ENCODE measurements at places on chromosomes 3 and 15.

DNA sequence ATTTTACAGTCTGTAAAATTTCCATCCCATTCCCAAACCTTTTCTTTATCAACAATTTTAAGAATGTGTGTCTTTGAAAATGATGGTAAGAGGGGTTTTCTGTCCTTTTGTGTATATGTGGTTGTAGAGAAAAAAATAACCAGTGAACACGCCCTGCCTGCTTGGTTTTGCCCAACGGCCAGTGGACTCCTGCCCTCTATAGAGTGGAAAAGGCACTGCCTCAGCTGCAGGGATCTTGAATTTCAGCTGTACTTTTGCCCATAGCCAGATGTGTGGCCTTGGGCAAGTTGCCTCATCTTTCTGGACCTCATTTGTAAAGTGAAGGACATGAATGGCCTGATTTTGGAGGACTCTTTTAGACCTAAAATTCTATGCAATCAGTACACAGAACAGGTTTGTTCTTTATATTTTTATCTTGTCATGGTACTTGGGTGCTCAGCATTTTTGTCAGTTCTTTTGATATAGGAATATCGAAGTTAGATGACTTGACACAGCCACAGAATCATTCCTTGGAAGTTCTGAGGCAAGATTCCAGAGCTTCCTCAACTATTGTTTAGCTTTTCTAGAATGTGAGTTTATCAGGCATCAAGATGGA lies 81.0 kb downstream of the CLDN11 start:
- peak; percentile 88 for DNase-seq

- DNase-seq, result no peak
Measured at GRCh38 chr15:48614051-48614450, 31.5 kb downstream of the FBN1 start.

GRCh38 chr15:85514413-85514812 lies 134.0 kb downstream of the AKAP13 start:
- DNase-seq, result no peak

- peak; percentile 98 for DNase-seq
Measured at GRCh38 chr15:63501256-63502089, 2.9 kb upstream of the USP3 start.

GRCh38 chr15:98330258-98330657 lies 318.1 kb upstream of the IGF1R start:
- DNase-seq, result no peak

- peak; percentile 63 for DNase-seq
Measured at GRCh38 chr15:69758291-69758771, 305.7 kb downstream of the RPLP1 start.

- DNase-seq, result no peak
Measured at GRCh38 chr3:12791430-12791829, 5.0 kb upstream of the CAND2 start.

DNA sequence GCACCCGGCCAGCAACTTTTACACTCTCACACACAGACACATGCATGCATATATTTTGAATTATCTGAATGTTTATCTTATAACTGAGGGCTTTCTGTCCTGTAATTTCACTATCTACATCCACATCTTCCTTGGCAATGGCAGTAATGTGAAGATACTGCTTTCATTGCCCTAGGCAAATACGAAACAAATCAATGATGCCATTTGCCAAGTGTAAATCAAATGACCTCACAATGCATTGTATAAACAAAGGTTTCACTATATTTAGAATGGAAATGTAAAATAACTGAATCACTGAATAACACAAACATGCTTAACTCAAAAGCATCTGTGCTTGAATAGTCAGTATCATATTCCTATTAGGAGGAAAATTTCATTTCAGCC lies 455.6 kb downstream of the TBL1XR1 start:
- DNase-seq, result no peak

GRCh38 chr3:22117751-22118346 lies 366.8 kb upstream of the ZNF385D start:
- peak; percentile 73 for DNase-seq

- no peak for DNase-seq
Measured at GRCh38 chr15:62888623-62889022, 153.9 kb upstream of the TPM1 start.

GRCh38 chr3:41974223-41974622 lies 12.3 kb upstream of the ULK4 start:
- DNase-seq, result peak; percentile 13

DNA sequence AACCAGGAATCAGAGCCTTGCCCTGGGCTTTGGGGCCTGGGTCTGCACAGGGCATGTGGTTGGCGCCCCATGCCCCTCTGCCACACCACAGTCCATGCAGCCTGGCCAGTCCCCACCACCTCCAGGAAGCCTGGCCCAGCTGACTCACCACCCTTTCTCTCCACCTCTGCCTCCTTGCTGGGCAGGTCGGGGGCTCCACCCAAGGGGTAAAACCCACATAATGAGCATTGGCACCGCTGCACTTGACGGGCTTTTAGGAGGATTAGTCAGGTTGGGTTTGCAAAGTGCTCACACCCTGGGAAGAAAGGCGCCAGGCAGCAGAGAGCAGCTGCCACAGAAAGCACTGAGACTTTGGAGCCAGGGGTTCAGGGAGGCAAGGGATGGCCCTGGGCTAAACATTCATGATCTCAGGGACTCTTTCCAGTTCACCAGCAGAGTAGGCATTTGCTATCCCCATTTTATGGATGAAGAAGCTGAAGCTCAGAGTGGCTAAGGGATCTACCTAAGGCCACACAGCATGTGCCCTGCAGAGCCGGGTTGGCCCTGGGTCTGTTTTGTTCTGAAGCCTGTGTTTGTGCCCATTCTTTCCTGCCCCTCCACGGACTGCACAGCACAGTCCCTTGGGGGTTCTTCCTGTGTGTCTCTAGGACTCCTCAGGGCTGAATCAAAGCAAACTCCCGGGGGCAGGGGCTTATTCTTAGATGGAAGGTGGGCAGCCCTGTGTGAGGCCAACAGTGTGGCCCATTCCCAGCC lies 113.4 kb downstream of the ETFA start:
- no peak for DNase-seq

DNA sequence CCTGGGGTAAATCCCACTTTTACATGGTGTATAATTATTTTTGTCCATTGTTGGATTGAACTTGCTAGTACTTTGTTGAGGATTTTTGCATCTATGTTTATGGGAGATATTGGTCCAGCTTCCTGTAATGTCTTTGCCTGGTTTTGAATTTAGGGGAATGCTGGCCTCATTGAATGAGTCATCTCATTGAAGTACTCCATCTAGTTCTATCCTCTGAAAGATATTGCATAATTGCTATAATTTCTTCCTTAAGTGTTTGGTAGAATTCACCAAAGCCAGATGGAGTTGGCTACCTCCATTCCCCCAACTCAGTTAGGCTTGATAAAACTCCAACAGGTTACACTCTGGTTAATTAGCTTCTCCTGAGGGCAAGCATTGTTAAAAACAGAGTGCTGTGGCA lies 237.4 kb upstream of the TGFBR2 start:
- DNase-seq, result peak; percentile 80

- DNase-seq, result no peak
Measured at GRCh38 chr15:28936081-28936480, 50.3 kb downstream of the APBA2 start.

DNA sequence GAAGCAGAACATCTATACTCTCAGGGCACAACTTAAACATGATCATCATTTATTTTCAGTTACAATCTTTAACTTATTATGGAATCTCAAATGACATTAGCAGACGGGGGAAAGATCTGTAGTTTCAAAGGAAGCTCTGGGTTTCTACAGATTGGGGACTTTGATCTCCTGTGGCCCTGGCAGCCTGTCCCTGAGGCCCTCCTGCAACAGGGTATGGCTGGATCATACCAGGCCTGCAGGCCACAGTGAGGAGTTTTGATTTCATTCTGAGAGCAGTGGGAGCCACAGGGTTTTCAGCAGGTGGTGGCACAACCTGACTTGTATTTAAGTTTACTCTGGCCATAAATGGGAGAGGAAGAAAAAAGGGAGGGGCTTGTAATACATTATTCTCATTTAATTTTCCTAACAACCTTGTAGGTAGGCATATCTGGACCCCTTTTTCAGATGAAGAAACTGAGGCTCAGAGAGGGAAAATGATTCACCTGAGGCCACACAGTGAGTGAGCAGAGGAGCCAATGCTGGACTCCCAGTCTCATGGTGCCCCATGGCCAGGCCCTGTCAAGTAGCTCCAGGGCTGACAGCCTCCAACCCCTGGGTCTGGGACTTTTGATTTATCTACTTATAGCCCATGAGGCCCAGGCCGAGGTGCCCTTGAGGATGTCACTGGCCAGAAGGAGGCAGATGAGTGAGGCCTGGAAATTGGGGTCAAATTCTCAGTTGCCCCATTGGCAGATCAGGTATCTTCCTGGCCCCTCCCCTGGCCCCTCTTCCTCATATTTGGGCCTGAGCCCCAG lies 71.0 kb downstream of the ATP2B2 start:
- no peak for DNase-seq

- DNase-seq, result no peak
Measured at GRCh38 chr3:182527745-182528144, 265.6 kb upstream of the ATP11B start.

GRCh38 chr3:42072831-42073301 lies 18.3 kb upstream of the TRAK1 start:
- DNase-seq, result no peak

GRCh38 chr15:57122080-57122840 lies 203.8 kb downstream of the TCF12 start:
- DNase-seq, result no peak

DNA sequence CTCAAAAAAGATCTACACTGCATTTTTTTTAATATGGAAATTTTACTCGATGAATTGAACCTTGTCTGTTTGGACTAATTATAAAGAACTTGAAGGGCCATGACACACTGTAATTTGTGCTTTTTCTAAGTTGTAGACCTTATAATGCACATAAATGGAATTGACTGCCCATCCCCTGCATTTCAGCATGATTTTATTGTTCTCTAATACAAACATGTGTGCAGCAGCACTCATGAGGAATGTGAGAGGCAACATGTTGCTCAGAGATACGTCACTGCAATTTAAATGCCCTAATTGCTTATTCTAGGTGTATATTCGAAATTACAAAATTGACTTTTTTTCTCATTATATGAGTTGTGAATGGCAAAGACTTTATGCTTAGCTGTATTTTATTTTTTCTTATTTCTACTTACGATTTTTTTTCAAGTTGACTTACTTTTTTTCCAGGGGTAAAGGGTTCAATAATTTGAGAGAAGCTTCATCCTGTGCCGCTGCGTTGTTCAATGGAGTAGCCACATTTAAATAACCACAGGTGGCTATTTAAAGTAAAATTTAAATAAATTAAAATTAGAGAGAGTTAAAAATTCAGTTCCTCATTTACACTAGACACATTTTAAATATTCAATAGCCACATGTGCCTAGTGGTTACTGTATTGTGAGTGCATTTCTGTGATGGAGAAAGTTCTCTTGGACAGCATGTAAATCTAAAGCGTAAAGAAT lies 1346.4 kb downstream of the ROBO1 start:
- no peak for DNase-seq

- DNase-seq, result no peak
Measured at GRCh38 chr3:194245975-194246561, 105.1 kb downstream of the CPN2 start.

- DNase-seq, result no peak
Measured at GRCh38 chr15:50229336-50229735, 36.2 kb downstream of the HDC start.

DNA sequence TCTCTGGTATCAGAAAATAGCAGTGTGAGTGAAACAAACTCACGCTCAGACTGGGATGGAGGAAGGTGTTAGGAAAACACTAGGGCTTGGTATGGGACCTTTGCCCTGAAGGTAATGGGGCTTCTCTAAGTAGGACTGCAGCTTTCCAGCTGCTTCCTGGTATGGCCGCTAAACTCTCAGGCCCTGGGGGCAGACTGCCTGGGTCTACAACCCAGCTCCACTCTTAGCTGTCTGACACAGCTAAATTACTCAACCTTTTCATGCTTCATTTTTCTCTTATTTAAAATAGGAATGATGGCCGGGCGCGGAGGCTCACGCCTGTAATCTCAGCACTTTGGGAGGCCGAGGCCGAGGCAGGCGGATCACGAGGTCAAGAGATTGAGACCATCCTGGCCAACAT lies 5.2 kb upstream of the YEATS2 start:
- DNase-seq, result no peak

DNA sequence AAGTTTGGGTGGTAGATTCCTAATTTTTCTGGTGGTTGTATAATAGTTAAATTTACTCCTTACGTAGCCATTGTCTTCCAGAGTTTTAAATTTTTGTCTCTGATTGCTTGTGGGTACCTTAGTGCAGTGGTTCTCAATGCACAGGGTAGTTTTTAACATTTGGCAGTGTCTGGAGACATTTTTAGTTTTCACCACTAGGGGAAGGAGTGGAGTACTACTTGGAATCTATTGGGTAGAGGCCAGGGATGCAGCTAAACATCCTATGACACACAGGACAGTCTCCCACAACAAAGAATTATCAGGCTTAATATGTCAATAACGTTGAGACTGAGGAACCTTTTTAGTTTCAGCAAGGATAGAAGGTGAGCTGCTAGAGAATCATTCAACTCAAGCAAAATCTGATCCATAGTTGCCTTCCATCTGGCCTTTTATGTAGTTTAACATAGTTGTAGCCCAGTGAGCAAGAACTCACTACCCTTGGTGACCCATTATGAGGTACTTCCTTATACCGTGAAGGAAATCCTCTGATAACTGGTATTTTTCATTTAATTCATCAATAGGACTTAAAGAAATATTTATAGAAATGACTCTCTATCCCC lies 8.6 kb upstream of the STX19 start:
- peak; percentile 48 for DNase-seq

DNA sequence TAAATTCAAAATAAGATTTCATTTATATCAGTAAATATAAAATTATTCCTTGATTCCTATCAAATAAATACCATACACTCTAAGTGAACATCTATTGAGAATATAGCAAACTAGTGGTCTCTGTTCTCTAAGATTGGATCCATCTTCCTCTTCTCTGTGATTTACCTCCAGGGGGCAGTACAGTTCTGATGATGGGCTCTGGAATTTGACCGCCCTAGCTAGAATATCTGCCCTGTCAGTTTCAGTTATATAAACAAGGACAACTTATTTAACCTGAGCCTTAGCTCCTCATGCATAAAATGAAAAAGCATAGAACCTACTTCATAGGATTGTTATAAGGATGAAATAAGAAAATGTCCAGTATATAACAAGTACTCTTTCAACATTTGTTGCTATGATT lies 171.1 kb upstream of the CCDC54 start:
- peak; percentile 67 for DNase-seq

DNA sequence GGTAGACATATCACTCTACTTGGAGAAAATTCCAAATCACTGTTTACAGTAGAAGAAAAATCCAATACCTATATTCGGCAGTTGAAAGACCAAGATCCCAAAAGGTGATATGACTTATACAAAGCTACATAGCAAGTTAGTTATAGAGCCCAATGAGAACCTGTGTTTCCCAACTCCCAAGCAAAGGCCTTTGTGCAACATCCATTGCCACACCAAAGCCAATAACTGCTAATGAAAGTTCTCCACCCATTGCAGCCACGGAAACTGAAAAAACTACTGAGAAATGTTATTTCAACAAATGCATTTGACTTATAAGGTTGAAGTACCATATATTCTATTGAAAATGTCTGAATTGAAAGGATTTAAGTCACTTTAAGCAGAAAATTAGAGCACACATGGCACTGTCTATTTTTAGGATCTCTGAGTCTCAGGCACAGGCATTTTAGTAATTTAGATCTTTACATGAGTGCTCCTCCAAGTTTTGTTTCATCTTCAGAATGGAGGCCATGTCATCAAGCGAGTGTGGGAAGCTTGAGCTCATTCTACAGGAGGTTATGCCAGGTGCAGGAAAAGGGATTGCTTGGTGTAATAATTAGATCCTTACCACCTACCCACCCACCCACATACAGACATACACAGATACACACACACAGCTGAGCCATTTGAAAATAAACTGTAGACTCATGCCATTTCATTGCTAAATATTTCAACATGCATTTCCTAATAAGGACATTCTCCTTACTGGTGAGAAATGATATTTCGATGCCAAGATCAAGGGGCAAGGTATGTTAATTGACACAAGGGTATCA lies 19.7 kb upstream of the ANO10 start:
- DNase-seq, result peak; percentile 36

Measured in fibroblast of the aortic adventitia (primary cell).